ENCODE measurements at places on chromosomes 12 and 14.

- peak; percentile 95 for DNase-seq
Measured at GRCh38 chr12:15599266-15600037, 189.7 kb downstream of the EPS8 start.

- DNase-seq, result no peak
Measured at GRCh38 chr14:29745863-29746262, 181.8 kb downstream of the PRKD1 start.

DNA sequence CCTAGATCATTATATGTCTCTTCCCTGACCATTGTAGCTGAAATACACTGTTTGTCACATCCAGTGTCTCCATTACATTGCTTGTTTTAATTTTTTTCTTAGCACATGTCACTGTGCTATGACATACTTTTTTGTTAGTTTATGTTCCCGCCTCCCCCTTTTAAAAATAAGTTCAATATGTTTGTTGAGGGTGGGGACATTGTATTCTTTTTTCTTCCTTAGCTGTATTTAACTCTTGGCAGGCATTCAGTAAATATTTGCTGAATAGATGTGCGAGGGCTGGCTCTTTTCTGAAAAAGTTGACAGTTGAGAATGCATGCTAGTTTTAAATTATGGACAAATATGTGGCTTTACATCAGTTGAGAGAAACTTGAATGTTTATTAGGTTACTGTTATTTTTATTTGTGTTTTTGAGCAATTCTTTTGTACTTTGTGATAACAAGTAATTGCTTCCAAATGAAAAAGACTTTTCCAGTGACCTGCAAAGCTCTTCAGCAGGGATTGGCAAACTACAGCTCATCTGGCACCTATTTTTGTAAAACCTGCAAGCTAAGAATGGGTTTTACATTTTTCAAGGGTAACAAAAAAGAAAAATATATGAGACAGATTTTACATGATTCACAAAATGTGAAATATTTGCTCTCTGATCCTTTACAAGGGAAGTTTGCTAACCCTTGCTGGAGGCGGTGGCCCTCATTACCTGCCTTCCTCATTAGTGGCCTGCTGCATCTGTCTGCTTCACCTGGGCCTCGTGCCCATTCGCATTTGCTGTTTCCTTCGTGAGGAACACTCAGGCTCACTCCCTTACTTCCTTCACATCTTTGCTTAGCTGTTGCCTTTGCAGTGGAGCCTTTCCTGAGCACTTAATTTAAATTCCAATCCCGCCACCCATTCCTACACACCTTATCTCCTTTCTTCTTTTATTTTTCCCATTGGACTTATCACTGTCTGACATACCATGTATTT is 229.4 kb downstream of the ERC1 start:
- no peak for DNase-seq

- peak; percentile 33 for DNase-seq
Measured at GRCh38 chr12:52884526-52885293, 20.2 kb downstream of the KRT8 start.

DNA sequence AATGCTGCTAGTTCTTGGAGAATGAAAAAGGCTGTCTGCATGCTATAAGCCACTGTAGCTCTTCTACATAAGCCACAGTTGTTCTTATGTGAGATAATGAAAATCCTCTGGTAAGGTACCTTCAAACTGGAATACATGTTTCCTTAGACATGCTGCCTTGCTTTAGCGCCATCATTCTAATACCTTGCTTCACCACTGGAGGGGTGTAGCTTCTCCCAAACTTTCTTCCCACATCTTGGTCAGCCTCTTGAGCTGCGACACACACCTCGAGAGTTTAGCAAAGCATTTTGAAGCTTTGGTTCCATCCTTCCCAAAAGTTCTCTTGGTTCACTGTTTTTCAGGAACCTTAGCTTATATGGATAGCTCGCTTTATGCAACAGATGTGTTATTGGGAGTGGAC is 69.5 kb downstream of the NKX2-1 start:
- no peak for DNase-seq

- DNase-seq, result peak; percentile 86
Measured at GRCh38 chr14:55807053-55807880, 227.3 kb downstream of the KTN1 start.

- no peak for DNase-seq
Measured at GRCh38 chr12:70854138-70854537, 66.4 kb downstream of the PTPRR start.

Measured in fibroblast of lung (primary cell).